ENCODE measurements at places on chromosomes 6 and 20.
A peak's percentile ranks its signal among the peaks of the same experiment; 100 is the strongest.

- no peak for DNase-seq
Measured at GRCh38 chr20:63369724-63370617, 8.8 kb upstream of the CHRNA4 start.

DNA sequence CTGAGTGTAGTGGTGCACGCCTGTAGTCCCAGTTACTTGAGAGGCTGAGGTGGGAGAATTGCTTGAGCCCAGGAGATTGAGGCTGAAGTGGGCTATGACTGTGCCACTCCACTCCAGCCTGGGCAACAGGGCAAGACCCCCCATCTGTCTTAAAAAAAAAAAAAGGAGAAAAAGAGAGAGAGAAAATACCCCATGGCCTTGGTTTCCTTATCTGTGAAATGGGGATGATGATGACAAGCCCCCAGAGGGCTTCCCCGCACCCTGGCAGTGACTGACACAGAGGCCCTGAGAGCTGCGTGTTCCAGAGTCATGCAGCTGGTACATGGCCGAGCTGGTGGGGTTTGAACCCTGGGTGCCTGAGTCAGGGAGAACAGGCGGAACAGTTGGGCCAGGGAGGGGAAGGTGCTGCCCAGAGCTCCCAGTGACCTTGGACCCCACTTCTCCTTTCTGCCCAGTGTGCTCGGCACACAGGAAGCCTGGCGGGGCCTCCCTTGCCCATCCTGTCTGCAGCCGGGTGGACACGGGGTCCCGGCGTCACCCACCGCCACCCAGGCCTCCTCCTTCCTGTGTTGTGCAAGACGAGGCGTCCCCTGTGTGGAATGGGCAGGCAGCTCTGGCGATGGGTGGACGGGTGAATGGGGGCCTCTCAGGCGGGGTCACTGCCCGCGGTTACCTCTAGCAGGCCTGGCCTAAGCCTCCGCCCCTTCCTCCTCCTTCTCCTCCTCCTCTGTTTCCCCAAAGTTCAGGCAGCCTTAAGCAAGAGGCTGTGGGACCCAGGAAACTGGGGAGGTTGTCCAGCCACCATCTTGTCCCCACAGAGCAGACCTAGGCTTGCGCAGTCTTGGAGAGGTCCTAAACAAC lies 84.2 kb downstream of the CEBPB start:
- no peak for DNase-seq

DNA sequence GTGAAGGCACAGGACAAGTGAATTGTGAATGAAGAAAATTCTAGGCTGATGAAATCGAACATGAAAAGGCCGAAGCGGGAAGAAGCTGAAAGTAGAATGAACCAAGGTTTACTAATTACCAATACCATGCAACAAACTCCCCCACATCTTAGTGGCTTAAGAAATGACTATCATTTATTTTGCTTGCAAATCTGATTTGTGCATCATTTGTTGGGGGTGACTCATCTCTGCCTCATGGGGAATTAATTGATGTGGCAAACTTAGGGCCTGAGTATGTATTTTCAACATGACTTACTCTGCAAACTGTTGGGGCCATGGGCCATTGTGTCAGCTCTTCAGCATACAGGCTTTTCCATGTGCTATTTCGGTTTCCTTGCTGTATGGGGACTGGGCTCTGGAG lies 26.8 kb downstream of the PPP1R14C start:
- peak; percentile 91 for DNase-seq

GRCh38 chr6:134657751-134658527 lies 292.0 kb downstream of the ALDH8A1 start:
- no peak for DNase-seq

DNA sequence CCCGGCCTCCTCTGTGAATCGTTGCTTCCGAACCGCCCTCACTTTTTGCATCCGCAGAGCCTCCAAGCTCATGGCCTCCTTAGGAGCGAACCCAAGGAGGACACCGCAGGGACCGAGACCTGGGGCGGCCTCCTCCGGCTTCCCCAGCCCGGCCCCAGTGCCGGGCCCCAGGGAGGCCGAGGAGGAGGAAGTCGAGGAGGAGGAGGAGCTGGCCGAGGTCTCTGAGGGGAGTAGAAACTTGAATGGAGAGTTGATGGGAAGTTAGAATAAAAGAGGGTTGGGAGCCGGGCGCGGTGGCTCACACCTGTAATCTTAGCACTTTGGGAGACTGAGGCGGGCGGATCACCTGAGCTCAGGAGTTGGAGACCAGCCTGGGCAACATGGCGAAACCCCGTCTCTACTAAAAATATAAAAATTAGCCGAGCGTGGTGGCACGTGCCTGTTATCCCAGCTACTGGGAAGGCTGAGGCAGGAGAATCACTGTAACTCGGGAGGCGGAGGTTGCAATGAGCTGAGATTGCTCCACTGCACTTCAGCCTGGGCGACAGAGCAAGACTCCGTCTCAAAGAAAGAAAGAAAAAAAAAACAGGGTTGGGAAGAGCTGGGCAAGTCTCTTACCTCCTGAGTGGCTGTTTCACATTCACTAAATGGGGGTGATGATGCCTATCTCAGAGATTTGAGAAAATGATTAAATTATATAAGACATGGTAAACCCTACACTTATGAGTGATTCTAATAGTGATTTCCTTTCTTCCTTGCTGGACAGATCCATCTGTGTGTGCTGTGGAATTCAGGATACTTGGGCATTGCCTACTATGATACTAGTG lies 805 bp downstream of the MSH5 start:
- DNase-seq = no peak

DNA sequence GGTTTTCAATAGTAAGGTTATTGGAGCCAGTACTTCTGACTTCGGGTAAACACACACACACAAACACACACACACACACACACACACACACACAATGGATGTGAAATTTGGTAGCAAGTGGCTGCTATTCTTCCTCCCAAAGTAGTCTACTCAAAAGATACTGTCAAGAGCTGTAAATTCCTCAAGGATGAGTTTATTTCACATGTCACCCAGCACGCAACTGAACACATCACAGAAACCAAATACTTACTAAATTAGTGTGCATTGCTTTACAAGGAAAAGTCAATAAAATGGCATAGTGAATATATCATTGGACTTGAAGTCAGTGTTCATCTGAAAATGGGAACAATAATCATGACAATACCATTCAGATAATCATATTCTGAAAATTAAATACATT lies 32.9 kb downstream of the MMUT start:
- DNase-seq = peak; percentile 32

DNA sequence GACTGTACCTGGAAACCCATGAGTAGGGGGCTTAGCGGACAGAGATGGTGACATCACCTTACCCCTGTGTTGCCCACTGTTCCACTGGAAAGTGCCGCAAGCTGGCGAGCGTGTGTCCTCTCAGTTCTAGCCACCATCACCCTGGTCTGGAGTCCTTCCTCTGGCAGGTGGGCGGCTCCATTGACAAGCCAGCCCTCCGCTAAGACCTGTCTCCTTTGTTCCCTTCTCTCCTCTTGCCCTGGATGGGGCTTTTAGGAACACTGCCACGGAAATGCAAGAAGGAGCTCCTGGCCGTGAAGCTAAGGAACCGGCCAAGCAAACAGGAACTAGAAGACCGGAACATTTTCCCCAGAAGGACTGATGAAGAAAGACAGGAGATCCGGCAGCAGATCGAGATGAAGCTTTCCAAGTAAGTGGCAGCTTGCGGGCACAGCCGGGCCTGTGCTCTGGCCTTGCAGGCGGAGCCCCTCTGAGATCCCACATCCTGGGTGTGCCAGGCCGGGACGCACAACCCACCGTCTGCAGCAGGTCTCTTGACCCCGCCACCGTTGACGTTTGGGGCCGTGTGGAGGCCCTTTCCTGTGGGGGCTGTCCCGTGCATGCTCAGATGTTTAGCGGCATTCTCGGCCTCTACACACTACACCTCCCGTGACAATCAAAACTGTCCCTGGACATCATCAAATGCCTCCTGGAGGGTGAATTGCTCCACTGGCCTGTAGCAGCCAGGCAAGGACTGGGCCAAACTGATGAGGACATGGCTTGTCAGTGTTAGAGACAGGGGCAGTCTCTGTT lies 127.5 kb downstream of the SYCP2 start:
- DNase-seq = no peak

GRCh38 chr20:35238735-35239134 lies 12.2 kb downstream of the MMP24 start:
- DNase-seq = no peak

GRCh38 chr20:54197621-54198604 lies 10.0 kb upstream of the PFDN4 start:
- DNase-seq = peak; percentile 74

DNA sequence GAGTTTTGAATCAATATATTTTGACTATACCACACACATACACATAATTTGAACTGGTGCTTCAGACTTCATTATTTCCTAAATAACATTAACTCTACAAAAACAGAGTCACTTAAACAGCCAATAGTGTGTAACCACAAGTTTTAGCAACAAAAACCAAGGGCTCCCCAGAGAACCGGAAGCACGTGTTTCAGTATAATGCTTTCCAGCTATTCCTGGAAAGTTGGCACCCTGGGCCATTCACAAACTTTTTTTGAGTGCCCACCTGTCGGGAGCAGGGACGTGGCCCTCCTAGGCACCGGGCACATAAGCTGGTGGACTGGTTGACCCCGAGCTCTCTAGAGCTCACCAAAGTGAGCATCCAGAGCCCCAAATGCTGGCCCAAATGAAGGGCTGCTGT lies 1.9 kb upstream of the SLC35D3 start:
- peak; percentile 22 for DNase-seq

DNA sequence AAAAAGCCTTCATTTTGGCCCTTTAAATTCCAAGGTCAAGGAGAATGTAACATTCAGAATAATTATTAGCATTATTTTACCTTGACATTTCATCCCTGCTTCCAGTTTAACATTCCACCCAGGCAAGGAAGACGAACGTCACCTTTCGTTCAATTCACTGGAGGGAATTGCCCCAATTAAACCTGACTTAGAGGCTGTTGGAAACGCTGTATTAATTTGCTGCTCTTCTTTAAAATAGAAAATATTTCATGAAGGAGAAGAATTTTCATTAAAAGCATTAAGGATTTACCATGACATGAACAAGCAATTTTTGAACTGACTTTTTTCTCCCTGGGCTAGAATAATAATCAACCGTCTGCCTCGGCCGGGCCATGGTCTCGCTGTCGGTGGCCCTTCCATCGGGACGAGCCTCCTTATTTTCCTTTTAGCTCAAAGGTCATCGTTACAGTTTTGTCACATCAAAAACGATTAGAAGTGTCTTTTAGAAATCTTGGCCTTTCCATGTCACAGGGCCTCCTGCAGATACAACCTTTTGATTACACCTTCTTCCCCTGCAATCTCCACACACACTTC lies 282.9 kb upstream of the SOX4 start:
- no peak for DNase-seq

- DNase-seq = no peak
Measured at GRCh38 chr20:1338801-1339200, 9.9 kb upstream of the SDCBP2 start.

DNA sequence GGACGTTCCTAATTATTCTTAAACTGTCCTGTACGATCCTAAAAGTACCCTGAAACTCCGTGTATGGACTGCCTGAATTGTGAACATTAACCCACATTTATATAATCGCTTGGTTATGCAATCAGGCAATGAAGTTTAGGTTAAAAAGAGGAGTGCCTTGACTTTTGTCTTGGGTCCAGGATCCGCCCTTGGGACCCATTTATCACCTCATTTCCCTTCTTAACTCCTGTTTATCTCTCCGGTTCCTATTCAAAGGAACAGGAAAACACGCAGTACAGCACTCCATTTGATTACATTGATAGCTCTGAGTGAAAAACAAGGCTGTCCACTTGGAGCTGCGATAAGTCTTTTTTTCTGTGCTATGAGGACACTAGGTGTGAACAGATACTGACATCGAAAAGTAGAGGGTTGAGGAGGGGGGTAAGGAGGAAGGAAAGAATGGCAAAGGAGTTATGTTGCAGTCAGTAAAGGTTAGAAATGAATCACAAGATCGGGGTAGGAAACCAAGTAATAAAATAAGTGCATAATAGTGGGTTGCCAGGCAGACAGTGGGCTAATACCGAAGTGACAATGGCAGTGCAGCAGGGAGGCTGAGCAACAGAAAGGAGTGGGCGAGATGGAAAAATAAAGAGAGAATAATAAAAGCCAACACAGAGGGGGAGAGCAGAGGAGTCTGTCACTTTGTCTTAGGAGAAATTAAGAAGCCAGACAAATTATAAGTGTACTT lies 15.9 kb upstream of the PCK1 start:
- no peak for DNase-seq

DNA sequence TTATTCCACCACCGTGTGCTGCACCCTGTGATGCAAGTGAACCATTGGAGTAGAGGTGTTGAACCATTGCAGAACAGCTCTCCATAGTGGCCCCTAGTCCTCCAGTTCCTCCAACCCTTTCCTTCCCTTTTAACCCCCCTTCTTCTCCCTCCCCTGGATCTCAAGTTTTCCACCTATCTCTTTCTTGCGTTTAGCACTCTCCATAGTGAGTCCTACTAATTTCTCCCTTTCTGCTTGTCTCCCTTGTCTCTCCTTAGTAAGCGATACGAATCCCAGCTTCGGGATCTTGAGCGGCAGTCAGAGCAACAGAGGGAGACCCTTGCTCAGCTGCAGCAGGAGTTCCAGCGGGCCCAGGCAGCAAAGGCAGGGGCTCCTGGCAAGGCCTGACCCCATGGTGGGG lies 1.1 kb downstream of the PFDN6 start:
- no peak for DNase-seq

GRCh38 chr6:3654898-3655297 lies 96.6 kb downstream of the PXDC1 start:
- DNase-seq = no peak

DNA sequence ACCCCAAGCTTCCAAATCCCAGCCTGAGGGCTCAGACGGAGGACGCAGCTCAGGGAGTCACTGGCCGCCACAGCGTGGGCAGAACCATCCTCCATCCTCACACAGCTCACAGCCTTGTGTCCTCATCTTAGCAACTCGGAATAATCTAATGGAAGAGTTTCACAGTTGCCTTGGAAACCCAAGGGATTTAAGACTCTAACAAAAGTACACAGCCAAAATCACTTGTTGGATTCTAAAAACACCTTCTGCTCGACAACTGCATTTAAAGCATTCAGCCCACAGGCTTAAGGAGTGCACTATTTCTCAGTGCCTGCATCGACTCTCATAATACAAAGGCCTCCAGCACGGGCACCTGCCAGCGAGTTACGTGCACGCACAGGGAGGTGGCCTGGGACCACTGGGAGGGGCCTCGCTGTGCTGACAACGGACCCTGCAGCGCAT lies 45.4 kb downstream of the ZBTB46 start:
- no peak for DNase-seq

GRCh38 chr6:135743476-135743875 lies 108.0 kb upstream of the PDE7B start:
- DNase-seq = no peak

Data from fibroblast of mammary gland (primary cell).